Tongue (tissue), 3 donors: ENCODE measurements at places on chromosomes 12 and 14. TPM values are rescaled to one million over a fixed set of nuclear protein-coding genes. Genes with fewer than 3 reads are reported as not detected.

DNA sequence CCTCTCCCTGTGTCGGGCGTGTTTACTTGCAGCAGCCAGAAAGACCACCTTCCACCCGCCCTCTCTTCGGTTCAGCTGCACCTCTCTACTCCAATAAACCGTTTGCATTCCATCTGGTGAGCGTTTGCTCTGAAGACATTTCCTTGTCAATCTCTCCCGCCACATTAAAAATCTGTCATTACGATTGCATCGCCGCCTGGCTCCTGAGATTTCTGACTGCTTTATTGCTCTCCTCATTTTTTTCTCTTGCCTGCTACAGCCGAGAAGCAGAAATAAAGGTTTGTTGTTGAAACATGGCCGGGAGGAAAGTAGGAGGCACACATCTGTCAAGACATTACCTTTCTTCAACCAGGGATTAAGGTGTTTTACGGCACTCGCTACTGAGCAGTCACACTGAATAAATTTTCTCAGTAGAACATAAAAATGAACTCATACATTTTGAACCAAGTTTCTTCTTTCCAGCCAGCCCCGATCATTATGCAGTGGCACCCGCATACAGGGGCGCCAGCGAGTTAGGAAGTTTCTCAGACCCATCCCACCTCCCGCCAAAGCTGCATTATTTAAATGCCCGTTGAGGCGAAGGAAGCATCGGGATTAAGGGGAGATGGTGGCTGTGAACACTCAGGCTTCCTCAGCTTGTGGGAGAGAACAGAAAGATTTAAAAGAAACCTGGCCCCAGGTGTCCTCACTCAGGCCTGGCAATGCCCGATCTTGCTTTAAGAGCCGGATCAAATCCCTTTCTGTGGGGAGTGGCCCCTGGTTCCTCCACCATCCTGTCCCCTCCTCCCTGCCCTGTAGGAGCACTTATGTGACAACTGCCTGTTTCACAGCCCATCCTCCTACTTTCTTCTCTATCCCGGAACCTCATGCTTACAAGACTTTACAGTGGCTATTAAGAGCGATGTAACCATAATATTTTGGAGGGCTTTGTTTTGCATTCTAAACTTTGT is 1108.9 kb downstream of the BCL11B start:
- DNase-seq = peak; percentile 12

Gene SELPLG
- total RNA-seq = 2.2 TPM

- DNase-seq = peak; percentile 56
These were observed 99.8 kb downstream of the PTGER2 start for GRCh38 chr14:52413729-52414408.

- DNase-seq = peak; percentile 9
These were observed 418.6 kb downstream of the PDZRN4 start for GRCh38 chr12:41606468-41607445.

DNA sequence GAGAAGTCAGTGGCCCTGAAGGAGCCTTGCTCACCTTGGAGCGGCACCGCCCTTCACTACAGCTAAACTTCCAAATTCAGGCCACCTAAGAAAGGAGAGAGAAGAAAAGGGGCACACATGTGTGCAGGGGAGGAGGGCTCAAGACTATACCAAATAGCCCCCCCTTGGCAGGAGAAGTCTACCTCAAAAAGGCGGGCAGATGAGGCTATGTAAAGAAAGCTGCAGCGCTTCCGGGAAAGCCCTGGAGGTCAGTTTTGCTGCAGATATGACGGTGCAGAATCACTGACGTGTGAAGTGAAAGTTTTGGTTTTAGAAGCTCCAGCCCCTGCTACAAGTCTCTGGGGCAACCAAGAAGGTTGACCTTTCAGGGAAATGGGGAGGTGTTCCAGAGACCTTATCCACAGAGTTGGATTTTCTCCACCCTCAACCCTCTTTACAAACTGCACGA is 48.2 kb upstream of the PNMA1 start:
- DNase-seq = no peak

DNA sequence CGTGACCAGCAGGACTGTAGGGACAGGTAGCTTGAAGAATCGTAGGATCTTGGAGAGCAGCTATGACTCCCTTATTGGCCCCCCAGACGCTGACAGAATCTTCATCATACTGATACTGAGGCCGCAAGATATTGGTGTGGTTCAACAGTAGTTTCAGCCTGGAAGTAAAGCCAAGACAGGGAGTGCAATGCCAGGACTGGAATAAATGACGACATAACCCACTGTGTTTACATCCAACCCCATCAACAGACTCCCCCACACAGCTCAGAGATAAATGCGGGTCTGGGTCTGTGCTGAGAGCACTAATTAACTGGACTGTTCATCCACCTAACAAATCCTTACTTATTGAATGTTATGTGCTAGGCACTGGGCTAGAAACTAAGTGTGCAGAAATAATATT is 16.6 kb downstream of the NOXRED1 start:
- DNase-seq = no peak

DNA sequence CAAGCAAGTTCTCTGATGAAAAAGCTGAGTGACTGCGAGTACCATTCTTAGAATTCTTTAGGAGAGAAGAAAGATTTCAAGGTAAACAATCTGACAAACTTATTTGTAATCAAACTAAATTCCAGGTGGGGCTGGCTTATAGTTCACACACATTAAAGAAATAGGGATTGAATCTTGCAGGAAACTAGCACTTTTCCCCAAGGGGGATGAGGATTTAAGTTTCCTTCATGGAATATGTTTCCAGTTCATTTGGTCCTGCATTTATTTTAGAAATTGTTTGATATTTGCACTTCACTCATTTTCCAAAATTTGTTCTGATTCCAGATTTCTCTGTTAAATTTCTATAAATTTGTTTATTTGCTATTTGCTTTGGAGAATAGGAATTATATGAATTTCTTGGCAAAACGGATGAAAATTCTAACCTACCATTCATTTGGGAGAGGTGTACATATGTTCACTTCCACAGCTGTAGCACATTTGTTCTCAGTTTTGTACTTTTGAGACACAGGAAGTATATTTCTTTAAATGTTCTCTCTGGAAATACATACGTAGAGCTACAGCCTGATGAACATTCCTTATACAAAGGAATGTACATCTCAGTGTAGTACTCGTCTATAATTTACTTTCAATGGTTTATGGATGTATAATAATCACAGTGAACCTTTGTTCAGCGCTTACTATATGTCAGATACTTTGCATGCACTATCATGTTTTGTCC is 145.5 kb downstream of the AKAP6 start:
- DNase-seq = no peak

Gene OTX2
- total RNA-seq = 0.10 TPM

DNA sequence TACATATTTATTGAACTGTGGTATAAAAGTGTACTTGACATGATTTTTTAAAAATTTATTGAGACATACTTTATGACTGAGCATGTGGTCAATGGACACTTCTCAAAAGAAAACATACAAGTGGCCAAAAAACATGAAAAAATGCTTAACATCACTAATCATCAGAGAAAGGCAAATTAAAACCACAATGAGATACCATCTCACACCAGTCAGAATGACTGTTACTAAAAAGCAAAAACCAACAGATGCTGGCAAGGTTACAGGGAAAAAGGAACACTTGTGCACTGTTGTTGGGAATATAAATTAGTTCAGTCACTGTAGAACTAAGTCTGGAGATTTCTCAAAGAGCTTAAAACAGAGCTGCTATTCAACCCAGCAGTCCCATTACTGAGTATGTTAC is 1177.6 kb downstream of the GALC start:
- no peak for DNase-seq

Gene OASL
- total RNA-seq = 0.31 TPM

Gene SIX6
- not detected for total RNA-seq

GRCh38 chr12:124786061-124786964 is 77.4 kb downstream of the SCARB1 start:
- DNase-seq = peak; percentile 97

DNA sequence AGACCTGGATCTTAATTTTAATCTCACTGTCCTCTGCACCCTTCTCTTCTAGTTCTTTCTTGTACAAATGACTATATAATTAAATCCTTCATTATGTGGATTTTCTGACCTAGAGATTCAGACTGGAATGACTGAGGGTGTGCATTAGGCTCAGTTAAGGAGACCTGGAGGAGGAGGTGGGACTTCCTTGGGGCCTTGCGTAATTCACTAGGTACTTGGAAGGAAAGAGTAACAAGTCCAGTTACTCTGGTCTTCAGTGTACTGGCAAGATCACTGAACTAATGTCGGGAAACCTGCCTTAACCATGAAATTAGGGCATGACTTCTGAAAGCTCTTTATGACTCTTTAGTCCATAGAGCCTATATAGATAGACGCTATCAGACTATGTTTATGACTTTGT is 441.4 kb downstream of the EGLN3 start:
- no peak for DNase-seq

DNA sequence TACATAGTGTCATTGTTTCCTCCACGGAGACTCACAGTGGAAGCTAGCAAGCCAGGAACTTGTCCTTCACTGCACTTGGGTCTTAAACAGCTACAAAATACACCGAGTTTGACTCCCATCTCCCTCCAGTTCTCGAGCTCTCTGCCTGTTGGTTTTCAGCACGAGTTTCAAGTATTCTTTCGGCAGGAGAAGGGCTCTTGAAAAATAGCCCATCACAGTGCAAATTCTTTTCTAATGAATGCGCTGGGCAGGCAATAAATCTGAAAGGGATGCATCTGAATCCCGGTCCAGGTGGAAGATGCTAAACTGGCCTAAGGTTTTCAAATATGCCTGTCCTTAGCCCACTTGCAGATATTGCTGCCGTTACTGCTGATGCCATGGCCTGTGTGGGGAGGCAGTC is 173.9 kb downstream of the CACNA1C start:
- no peak for DNase-seq

DNA sequence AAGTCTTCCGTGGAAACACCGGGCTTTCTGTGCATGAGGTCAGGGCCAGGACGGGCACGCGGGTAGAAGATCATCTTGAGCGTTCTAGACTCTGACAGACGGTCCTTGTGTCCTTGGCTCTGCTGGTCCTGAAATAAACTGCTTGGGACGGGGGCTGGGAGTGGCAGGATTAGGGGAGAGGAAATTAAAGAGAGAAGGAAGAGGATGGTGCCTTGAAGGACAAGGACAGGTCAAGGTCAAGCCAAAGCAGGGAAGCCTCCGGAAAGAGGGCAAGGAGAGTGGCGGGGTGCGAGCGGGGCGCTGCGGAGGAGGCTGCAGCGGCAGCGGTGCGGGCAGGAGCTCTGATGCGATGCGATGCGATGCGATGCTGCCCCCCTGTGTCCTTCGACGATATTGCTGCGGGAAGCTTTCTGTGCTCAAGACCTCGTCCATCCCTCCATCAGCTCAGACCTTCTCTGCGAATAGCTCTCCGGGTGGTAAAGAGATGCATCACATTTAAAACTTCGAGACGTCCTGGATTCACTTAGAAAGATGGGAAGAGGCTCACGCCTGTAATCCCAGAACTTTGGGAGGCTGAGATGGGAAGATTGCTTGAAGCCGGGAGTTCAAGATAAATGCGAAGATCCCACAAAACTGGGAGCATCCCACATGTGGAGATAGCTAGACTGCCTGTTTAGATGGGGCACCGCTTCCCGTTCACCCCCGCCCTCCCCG is 110.1 kb upstream of the TMEM132D start:
- peak; percentile 85 for DNase-seq

DNA sequence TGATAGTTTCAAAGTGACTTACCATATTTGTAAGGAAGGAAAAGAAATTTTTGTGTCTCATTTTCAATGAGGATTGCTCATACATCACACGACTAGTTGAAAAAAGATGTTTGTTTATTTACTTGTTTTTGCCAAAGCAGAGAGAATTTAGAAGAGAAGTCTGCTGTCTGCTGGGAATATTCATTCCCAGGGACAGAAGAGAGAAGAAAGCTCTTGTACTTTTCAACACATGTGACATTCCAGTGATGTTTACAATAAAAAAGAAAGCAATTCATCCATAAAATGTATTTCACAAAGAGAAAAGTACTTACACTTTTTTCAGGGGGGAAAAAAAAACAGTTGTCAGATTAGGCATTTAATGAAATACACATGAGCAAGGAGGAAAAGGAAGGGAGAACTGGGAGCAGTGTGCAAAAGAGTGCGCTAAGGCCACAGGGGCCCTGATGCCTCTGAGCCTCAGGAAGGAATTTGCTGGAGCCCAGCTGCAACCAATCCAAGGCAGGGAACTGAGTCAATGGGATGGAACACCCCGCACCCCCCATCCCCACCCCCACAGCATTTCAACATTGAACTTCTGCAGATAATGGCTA is 115.0 kb downstream of the RPAP3 start:
- DNase-seq = no peak

DNA sequence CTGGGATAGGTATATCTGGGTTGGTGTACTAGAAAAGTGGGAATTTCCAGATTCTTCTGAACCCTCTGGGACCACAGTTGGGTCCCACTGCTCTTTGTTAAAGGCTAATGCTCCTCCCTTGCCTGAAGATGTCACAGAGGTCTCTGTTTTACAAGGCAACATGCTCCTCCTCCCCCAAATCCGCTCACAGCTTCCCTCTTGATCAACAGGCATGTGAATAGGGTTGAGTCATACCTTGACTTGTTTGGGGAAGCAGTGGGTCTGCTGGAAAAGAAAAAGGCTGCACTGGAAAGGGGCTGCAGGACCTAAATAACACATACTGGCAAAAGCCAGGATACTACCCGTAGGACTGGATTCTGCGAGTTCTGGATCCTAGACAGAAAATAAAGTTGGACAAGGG is 165.4 kb upstream of the TMEM260 start:
- no peak for DNase-seq

Gene DAO
- not detected for total RNA-seq

DNA sequence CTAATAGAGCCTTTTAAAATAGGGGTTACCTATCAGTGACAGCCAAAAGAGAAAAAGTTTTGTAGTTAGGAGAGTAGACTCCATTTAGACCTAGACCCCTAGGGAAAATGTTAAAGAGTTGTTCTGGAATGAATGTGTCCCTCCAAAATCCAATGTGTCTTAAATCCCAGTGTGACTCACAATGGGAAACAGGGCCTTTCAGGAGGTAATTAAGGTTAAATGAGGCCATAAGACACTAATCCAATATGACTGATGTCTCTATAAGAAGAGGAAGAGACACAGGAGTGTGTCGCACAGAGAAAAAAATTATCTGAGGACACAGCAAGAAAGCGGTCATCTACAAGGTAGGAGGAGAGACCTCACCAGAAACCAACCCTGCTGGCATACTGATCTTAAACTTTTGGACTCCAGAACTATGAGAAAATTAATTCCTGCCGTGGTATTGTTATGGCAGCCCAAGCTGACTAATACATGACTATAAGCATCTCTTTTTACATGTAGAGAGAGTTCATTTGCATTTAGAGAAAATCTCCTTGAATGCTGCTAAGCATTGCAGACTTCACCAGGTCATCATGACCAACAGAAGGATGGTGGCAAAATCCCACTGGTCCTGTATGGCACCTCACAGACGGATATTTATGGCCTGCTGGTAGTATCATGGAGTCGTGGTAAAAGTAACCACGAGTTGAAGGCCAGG is 259.6 kb upstream of the TMTC1 start:
- no peak for DNase-seq

GRCh38 chr14:90963343-90963742 is 97.1 kb downstream of the RPS6KA5 start:
- DNase-seq = no peak

GRCh38 chr12:111283966-111284365 is 84.9 kb downstream of the PHETA1 start:
- DNase-seq = no peak

- DNase-seq = no peak
These were observed 18.0 kb downstream of the LRRC74A start for GRCh38 chr14:76844223-76844622.

Gene TMEM119
- total RNA-seq = 42.0 TPM

GRCh38 chr12:104350211-104351056 is 46.9 kb downstream of the EID3 start:
- no peak for DNase-seq
